Activated CD8-positive, alpha-beta memory T cell treated with anti-CD3 and anti-CD28 coated beads, Interleukin-2, amount 10 ng/mL, durations not matched to agents 7 days and 5 days (primary cell): ENCODE measurements at places on chromosomes 2 and 18. TPM values are rescaled to one million over a fixed set of nuclear protein-coding genes. Genes with fewer than 3 reads are reported as not detected.
A peak's percentile ranks its signal among the peaks of the same experiment; 100 is the strongest.

DNA sequence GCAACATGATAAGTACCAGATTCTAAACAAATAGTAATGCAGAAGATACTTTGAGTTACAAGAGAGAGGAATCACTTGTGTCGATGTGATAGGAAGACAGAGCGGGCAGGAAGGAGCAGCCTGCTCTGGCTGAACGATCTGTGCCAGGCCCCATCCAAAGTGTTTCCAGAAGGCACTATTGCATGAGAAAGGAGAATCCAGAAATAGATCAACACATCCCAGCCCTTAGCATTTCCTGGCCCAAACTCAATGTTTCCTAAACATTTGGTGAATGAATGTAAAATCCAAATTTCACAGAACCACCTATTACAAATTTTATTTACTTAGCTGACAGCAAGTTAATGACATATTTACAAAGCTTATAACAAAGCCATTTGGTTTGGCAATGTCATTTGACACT is 257.2 kb downstream of the TXNL1 start:
- H3K4me1 ChIP-seq, result no peaks in the 10 kb centered on the region
- no peak overlapping the region for H3K27ac ChIP-seq
- H3K4me3 ChIP-seq, result no peak overlapping the region
- DNase-seq, result no peak
- H3K27me3 ChIP-seq, result no peaks in the 10 kb centered on the region

- H3K27me3 ChIP-seq, result peaks cover 9% of the 10 kb centered on the region
- H3K4me1 ChIP-seq, result peaks cover 23% of the 10 kb centered on the region
- H3K27ac ChIP-seq, result no peak overlapping the region
- H3K4me3 ChIP-seq, result peak overlapping the region; percentile 80
- peaks cover 4% of the 10 kb centered on the region for H3K36me3 ChIP-seq
These were observed 14.8 kb upstream of the PSD4 start for GRCh38 chr2:113158884-113159553.

STPG4 gene
- 0.20 TPM for total RNA-seq

RETREG2 gene
- 95.8 TPM for total RNA-seq

ASPRV1 gene
- total RNA-seq, result 1.3 TPM
